ENCODE measurements at places on chromosomes 13 and 19.

DNA sequence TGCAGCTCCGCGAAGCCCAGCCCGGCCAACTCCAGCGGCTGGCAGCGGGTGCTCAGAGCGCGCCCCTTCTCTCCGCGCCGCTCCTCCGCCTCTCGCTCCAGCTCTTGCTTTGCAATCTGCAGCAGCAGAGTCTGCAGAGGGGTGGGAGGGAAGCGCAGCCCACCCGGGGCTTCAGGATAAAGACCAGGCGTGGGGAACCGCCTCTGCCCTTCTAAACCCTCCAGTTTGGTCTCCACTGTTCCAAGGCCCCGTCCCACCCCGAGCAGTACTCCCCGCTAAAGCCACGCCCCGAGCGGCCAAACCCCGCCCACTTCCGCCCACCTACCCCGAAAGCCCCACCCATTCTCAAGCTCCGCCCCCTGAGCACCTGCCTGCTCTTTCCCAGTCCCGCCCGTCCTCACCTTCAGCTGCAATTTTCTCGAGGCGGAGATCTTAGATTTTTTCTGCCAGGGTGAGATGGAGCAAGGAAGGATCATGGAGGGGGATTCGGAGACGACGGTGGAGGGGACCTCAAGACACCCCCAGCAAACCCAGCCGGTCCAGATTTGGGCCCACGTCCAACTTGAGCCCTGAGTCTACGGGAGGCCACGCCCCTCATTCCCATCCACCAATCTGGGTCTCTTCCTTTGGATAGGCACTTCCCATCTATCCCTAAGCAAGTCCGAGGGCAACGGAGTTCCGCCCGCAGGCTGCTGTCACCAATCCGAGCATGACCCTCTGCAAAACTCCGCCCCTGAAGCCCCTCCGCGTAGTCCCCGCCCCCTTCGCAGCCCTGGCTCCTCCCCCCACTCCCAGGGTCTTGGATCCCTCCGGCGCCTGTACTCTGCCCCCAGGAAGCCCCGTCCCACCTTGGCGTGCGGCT lies 1.1 kb downstream of the TNNI3 start:
- DNase-seq, result peak; percentile 68

DNA sequence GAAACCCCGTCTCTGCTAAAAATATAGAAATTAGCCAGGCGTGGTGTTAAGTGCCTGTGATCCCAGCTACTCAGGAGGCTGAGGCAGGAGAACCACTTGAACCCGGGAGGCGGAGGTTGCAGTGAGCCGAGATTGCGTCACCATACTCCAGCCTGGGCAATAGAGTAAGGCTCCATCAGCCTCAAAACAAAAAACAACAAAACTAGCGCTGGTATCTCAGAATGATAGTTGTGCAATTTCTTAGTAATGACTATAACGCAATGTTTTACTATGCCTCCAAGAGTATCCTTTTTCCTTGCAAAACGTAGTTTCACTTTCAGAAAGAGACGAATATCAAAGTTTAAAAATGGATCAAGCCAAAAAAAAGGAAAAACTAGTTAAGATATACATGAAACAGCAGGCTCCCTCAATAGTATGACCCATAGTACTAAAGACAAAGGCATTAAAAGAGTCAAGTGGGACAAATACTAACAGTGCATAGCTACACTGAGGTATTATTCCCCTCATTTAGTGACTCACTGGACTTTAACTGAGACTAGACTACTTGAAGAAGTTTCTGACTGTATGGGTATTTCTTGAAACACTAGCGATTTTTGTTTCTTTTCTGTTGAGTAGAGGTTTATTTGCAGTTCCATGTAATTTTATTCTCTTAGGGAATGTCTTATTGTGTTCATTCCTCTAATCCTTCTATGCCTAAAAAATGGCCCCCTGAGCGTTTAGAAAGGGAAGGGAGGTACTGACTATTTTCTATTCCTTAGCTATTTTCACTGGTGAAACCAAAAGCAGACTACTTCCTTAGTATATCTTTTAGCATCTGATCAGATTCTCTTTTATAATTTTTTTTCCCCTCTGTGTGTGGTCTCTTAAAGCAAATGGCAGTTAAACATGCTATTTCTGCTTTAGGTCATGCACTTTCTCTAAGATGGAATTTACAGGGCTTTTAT lies 10.4 kb upstream of the ITM2B start:
- no peak for DNase-seq

DNA sequence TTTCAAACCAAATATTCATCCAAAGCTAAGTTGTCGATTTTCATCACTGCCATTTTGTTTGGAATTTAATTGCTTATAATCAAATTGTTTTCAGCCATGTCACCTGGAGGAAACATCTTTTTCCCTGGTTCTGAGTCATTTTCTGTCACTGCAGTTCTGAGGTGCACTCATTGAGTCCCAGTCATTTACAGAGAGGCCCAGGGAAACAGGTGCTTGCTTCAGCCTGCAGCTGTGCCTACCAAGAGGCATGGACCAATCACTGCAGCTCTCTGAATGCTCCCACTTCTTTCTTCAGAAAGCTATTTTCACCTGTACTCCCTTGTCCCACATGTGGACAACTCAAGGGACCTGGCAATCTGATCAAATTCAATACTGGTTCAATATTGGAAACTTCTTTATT lies 308.1 kb downstream of the COG6 start:
- peak; percentile 46 for DNase-seq

GRCh38 chr13:36148446-36148845 lies 17.3 kb upstream of the DCLK1 start:
- no peak for DNase-seq

- DNase-seq, result no peak
Measured at GRCh38 chr13:112351825-112352224, 24.3 kb upstream of the SPACA7 start.

DNA sequence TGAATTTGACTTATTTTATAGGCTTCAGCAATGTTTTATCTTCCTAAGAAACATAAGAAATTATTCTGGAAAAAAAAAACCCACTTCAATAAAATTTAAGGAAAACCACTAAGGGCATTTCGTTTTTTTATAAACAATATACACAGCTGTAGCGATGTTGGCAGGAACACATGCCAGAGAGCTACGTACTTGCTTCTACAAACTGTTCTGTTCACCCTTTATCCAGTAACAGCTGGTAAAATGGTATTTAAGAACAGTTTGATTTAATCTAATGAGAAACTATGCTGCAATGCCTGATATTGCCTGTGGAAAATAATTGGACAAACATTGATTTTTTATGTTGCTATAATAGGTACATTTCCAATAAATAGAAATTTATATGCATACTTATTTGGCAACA lies 137.2 kb upstream of the DACH1 start:
- DNase-seq, result no peak

GRCh38 chr19:57887195-57887941 lies 1.5 kb downstream of the ZNF814 start:
- DNase-seq, result no peak

- peak; percentile 44 for DNase-seq
Measured at GRCh38 chr19:2145831-2146241, 5.5 kb downstream of the AP3D1 start.

DNA sequence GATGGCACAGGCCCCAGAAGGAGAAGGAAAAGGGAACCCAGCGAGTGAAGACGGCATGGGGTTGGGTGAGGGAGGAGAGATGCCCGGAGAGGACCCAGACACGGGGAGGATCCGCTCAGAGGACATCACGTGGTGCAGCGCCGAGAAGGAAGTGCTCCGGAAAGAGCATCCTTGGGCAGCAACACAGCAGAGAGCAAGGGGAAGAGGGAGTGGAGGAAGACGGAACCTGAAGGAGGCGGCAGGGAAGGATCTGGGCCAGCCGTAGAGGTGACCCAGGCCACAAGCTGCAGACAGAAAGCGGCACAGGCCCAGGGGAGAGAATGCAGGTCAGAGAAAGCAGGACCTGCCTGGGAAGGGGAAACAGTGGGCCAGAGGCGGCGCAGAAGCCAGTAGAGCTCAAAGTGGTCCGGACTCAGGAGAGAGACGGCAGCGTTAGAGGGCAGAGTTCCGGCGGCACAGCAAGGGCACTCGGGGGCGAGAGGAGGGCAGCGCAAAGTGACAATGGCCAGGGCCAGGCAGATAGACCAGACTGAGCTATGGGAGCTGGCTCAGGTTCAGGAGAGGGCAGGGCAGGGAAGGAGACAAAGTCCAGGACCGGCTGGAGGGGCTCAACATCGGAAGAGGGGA lies 1.1 kb downstream of the PPP1R12C start:
- DNase-seq, result peak; percentile 77

- no peak for DNase-seq
Measured at GRCh38 chr19:1139126-1139525, 34.9 kb downstream of the SBNO2 start.

DNA sequence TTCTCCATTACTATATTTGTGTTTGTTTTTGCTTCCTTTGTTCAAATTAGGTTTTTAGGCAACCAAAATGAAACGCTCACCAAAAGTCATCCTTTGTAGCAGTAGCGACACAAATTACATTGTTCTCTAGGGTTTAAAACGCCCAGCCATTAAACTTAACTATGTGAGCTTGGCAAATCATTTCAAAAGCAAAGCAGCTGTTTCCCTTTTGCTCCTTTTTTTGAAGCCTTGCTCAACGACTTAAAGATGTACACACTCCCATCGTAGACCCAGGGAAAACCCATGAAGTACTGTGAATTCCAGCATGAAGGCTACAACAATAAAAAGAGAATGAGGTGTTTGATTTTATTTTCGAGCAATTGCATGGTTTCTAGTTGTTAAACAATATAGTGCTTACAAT lies 106.7 kb downstream of the RAP2A start:
- DNase-seq, result no peak
